ENCODE measurements at places on chromosomes 12 and 14.
A peak's percentile ranks its signal among the peaks of the same experiment; 100 is the strongest.

- no peak for DNase-seq
These were observed 398.1 kb downstream of the MED13L start for GRCh38 chr12:115879354-115879753.

DNA sequence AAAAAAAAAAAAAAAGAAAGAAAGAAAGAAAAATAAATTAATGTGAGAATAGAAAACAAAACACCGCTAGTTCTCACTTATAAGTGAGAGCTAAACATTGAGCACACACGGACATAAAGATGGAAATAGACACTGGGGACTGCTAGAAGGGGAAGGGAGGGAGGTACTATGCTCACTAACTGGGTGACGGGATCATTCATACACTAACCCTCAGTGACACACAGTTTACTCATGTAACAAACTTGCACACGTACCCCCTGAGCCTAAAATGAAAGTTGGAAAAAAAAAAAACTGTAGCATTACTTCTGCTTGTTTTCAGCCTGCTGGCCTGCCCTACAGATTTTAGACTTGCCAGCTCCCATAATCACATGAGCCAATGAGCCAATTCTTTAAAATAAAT is 10.5 kb upstream of the PRMT5 start:
- no peak for DNase-seq

- DNase-seq, result no peak
These were observed 50.7 kb downstream of the SLC2A13 start for GRCh38 chr12:40055228-40055579.

DNA sequence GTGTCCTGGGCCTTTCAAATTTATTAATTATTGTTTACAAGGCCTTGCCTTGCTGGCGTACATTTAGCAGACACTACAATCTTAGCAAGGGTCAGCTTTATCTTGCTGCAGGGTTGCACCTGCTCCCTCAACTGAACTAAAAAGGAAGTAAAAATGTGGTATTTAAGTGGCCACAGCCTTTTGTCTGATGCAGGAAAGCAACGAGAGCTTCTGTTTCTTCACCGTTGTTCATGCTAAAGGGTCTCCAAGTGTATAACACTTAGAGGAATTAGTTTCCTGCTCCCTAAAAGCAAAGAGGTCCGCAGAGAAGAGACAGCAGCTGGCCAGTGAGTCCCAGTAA is 62.8 kb upstream of the EGLN3 start:
- DNase-seq, result no peak

DNA sequence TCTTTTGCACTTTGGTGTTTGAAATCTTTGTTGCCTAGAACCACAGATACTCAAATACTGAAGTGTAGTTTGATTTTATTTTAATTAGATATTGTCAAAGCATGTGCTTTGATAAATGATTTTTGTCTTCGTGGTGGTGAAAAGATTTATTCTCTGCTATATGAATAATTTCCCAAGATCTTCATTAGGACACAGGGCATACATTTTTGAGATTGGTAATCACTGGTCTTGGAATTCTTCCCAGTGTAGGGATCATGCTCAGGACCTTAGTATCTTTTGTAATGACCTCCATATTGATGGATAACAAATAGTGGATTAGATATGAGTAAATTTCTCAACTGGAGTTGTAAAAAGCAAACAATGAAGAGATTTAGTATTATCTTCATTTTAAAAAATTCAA is 28.2 kb downstream of the TBK1 start:
- no peak for DNase-seq

- peak; percentile 93 for DNase-seq
These were observed 77.7 kb downstream of the ARF6 start for GRCh38 chr14:49970474-49971147.

GRCh38 chr12:113855998-113856397 is 110.1 kb downstream of the RBM19 start:
- DNase-seq, result no peak

DNA sequence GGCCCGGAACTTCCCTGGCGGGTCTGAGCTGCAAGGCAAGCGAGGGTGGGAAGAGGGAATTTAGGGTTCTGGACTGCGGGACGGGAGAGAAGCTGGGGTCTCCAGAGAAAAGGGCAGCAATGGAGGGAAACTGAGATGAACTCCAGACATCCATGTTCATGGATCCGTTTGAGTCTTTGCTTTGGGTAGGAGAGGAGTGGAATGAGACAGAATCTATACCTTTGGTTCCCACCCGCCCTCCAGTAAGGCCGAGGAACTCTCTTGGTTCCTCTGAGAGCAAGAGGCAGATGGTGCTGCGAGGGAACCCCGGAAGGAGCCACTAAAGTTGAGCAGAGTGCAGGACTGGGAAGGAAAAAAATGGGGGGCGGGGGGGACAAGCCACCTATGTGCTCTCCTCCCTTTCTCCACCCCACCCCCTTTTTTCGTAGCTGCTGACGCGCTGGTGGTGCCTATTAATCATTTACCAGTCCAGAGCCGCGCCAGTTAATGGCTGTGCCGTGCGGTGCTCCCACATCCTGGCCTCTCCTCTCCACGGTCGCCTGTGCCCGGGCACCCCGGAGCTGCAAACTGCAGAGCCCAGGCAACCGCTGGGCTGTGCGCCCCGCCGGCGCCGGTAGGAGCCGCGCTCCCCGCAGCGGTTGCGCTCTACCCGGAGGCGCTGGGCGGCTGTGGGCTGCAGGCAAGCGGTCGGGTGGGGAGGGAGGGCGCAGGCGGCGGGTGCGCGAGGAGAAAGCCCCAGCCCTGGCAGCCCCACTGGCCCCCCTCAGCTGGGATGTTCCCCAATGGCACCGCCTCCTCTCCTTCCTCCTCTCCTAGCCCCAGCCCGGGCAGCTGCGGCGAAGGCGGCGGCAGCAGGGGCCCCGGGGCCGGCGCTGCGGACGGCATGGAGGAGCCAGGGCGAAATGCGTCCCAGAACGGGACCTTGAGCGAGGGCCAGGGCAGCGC is 1.2 kb downstream of the SSTR1 start:
- no peak for DNase-seq

DNA sequence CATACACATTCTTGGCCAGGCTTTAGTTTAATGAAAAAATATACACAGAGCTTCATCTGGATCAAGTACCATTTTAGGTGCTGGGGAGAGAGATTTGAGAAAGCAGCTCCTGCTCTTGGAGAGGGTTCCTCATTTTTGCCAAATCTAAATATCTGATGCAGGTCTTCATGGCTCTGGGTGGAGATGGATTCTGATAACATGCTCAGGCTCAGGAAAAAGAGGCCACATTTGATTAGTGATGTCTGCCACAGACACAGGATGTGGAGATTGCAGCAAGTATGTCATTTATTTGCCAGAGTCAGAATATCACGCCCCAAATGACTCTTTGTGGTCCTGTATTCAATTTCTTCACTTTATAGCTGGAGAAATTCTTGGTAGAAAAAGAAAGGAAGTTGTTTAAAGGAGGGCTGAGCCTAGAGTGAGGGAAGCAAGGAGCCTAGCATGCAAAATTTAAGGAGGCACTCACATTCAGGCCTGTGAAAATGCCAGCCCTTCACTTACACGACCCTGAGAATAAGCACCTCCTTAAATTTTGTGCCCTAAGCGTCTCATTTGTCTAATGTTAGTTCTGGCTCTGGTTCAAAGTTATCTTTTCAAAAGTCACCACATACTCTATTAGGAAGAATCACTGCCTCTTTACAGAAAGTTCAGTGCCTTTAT is 492.9 kb upstream of the TBX3 start:
- DNase-seq, result no peak

Measured in erythroblast (primary cell).